ENCODE measurements at places on chromosomes 7 and 10.

- DNase-seq, result no peak
These were observed 7.3 kb upstream of the GRIFIN start for GRCh38 chr7:2483494-2483893.

- no peak for DNase-seq
These were observed 2.9 kb upstream of the XPNPEP1 start for GRCh38 chr10:109926061-109926745.

- DNase-seq, result no peak
These were observed 356.5 kb upstream of the KLF6 start for GRCh38 chr10:4141471-4141870.

DNA sequence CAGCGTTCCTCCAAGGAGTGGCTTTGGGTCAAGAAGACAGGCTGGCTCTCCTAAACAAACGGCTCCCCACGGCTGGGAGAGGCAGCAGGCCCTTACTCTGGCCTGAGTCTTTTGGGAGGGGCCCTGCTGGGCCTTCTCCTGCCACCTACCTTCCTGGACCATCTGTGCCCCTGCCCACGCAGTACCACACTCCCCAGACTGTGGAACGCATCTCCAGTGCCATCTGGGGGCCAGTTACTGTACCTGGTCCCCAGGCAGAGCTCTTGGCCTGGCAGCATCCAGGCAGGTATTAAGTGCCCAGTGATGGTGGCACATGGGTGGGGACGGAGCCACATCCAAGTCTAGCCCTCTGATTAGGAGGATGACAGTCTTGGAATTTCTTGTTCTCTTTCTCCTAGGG lies 14.4 kb downstream of the ALKBH4 start:
- DNase-seq, result peak; percentile 30

DNA sequence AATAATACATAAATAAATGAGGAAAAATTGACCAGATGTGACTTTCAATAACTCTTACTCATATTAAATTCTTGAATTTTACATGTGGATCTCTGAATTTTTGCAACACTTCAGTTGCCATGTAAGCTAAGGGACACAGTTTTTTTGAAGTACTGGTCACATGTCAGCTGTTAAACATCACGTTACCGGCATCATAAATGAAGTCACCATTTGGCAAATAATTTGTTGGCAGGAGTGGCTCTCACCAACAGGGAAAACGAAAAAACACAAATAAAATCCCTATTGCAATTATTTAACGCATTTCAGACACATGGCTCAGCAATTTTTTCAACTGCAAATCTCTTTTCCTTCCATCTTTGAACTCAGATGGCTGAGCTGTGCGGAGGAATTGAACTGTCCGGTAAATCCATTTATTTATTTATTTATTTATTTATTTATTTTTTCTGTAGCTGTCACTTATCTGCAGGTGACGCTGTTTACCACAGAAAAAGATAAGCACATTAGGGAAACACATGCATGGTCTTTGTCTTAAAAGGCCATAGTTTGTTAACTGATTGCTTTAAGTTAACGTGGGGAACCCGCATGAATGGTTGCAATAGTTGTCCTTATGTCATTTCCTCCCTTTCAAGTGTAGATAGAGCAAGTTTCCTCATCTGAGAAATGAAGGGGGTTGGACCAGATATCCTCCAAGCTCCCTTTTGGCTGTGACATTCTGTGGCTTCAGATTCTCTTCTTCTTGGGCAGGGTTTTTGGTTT lies 64.7 kb upstream of the JAZF1 start:
- peak; percentile 22 for DNase-seq

GRCh38 chr7:3634396-3634795 lies 333.3 kb downstream of the SDK1 start:
- DNase-seq, result no peak

Measured in suppressor macrophage treated with lipopolysaccharide for 4 hours (primary cell).